ENCODE measurements at places on chromosomes 4 and X.
A peak's percentile ranks its signal among the peaks of the same experiment; 100 is the strongest.

- DNase-seq: peak; percentile 11
These were observed 120.0 kb downstream of the LUZP4 start for GRCh38 chrX:115409551-115409950.

GRCh38 chr4:75612306-75612705 is 18.0 kb downstream of the CDKL2 start:
- no peak for DNase-seq

GRCh38 chrX:49256268-49256995 is 8.1 kb downstream of the FOXP3 start:
- DNase-seq: no peak

- no peak for DNase-seq
These were observed 15.5 kb downstream of the PAGE4 start for GRCh38 chrX:49844611-49845010.

DNA sequence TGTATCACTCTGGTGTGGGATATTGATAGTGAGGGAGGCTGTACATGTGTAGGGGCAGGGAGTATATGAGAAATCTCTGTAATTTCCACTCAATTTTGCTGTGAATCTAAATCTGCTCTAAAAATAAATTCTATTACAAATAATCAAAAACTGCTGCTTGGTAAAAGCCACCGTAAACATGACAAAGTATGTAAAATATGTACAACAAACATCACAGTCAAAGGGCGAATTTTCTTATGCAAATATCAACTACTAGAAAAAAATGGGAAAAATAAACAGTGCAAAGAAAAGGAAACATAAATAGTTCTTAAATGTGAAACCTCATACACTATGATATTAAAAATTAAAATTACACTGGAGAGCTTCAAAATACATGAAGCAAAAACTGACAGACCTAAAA is 105.1 kb upstream of the DCLK2 start:
- DNase-seq: no peak

DNA sequence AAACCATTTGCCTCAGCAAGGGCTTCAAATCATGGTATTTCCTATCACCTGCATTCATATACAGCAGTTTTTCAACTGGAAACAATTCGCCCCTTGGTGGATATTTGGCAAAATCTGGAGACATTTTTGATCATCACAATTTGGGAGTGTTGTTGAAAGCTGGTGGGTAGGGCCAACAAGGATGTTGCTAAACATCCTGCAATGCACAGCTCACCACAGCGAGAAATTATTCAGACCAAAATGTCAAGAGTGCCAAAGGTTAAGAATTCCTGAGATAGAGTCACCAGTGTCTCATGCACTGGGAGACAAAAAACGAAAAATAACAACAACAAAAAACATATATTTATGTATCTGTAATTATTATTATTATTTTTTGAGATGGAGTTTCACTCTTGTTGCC is 435.2 kb upstream of the CTSO start:
- DNase-seq: no peak

DNA sequence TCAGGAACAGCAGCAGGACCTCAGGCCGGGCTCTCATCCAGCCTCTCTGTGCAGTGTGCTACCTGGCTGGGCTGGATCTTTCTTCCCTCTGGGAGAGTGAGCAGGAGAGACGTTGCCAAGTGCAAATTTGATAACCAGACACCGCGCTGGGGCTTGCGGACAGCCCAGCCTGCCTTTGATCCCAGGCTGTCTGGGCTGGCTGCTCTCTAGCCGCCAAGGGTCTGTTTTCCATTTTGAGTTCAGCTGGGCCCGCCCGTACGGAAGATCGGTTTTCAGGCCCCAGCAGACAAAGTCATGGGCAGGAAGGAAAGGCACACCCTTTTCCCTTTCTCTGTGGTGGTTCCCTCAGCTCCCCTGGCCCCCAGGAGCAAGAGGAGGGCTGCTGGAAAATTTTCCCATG is 90.2 kb downstream of the CPZ start:
- no peak for DNase-seq

DNA sequence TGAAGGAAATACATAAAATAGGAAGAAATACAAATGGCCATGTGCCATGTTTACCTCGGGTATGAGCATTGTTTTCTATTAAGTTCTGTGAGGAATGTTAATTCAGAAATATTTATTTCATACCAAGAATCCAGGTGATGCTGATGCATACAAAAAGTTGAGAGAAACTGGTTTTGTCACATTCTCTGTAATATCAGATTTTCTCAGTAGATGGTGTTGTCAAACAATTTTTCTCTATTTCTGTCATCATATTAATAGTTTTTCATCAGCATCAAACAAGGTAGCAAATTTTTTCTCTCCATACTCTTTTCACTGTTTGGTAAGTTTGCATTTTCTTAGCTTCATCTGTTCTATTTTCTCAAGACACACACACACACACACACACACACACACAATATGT is 179.8 kb downstream of the KLHL4 start:
- DNase-seq: no peak

- DNase-seq: no peak
These were observed 10.8 kb upstream of the SFRP2 start for GRCh38 chr4:153799694-153800074.

DNA sequence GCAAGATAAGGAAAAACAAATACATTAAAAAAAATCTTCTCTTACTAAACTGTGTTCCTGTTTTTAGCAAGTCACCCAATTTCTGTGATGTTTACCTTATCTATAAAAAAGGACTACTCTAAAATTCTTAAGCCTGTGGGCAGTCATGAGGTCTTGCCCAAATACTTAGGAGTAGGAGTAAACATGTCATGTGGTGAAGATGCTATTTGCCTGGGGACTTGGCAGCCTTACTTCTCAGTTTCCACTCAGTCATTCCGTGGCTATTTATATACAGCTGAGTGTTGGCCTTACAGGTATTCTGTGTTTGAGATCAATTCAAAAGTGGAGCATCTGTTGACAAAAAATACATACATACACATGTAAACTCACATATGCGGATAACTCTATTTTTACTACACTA is 89.9 kb upstream of the TLR2 start:
- no peak for DNase-seq

GRCh38 chrX:25001808-25002660 is 13.7 kb downstream of the ARX start:
- no peak for DNase-seq

DNA sequence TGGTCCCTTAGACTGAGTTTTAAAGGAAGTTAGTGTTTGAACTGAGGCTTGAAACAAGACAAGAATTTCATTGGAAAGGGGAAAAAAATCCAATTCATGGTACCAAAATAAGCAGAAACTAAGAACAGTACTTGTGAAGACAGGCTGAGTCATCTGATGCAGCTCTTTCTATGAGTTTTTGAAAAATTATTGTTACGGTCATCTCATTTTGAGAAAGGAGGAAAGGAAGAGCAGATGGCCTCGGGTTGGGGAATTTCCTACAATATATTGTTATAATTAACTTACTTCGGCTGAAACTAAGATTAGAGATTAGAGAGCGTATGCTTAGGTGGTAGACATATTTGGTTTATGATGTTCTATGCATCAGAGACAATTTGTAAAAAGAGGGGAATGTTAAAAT is 2164.8 kb upstream of the AGA start:
- DNase-seq: no peak

- DNase-seq: peak; percentile 80
These were observed 67.5 kb upstream of the GPR34 start for GRCh38 chrX:41621222-41621723.

DNA sequence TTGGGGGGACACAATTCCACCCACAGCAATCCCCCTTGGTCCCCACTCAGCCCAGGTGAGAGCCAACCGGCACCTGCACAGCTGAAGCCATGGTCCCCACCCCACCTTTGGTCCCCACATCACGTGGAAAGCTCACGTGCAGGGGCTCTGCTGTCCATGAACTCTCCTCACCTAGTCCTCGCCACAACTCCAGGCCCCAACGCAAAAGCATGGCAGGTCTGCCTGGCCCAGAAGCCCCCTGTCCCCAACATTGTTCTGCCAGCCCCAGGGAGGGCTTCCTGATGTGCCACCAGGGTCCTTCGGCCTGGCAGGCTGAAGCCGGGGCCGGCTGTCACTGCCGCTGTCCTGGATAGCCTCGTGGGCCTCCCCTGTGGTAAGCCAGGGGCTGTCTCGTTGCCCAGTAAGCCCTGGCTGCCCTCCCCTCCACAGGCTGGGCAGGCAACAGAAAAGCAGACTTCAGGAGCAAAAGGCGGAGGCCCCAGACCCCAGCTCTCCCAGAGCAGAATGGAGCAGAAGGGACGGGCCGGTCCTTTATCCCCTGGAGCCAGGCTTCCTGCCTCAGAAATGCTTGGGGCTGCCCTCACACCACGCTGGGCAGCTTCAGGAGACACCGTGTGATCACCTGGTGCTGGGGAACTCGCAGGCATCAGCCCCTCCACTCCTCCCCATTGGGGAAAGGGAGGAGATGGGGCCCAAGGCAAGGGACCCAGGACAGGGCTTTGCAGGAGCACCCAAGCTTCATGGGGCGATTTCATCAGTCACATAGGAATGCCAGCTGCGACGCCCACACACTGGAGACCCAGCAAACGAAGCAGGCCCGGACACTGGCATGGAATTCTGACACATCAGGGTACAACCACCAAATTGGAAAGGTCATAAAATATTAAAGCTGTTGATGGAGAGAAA is 103.7 kb downstream of the ADRA2C start:
- no peak for DNase-seq

- DNase-seq: no peak
These were observed 1304.4 kb upstream of the PCDH7 start for GRCh38 chr4:29415771-29416170.

- DNase-seq: peak; percentile 94
These were observed 81.8 kb downstream of the FRYL start for GRCh38 chr4:48698029-48698971.

- peak; percentile 72 for DNase-seq
These were observed 43.6 kb downstream of the WFS1 start for GRCh38 chr4:6313216-6313615.

DNA sequence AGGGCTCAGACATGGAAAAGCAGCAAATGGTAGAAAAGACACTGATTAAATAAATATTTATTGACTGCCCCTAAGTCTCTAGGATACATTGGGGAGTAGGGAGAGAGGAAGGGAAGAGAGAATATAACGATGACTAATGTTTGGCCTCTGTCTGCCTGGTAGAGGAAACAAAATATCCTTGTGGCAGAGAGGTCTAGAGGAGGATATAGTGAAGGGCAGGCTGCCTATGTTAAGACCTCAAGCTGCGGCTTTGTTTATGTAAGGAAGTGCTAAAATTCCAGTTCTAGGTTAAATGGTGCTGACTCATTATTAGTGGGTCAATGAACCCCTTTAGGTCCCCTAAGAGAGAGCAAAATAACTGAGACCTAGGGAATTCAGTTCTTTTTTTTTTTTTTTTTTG is 427.3 kb upstream of the FTHL17 start:
- DNase-seq: no peak

DNA sequence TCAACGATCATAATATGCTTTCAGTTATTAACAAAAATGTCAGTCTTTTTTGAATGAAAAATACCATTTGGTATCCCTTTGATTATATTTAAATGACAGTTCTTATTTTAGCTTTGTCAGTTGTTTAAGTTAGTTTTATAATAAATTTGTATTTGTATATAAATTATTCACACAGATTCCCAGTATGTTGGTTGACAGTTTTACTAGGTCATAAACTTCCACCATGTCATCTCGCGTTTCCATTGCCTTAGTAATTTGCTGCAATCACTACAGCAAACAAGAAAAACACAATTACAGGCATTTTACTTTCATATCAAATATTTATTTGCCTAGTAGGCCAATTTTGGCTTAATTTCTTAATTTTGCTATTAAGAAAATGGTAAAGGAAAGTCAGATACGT is 109.6 kb upstream of the ANK2 start:
- DNase-seq: no peak

- no peak for DNase-seq
These were observed 90.2 kb downstream of the TAB3 start for GRCh38 chrX:30798810-30799209.

DNA sequence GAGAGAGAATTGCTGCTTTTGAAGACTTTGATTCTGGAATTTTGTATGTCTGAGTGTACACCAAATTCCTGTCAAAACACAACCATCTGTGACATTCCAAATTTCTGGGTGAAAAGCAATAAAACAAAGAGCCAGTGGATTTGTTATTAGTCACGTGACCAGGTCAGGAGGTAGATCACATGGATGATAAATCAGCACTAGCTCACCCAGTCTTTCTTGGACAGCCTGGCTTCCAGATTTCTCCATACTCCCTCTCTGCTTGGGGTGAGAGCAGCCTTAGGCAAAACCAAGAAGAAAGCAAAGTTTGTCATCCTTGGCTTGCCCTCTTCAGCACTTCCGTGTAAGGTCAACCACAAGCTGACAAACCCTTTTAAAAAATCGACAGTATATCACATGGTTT is 194.2 kb downstream of the CLCN4 start:
- DNase-seq: peak; percentile 36

- peak; percentile 97 for DNase-seq
These were observed at the start of gene GPR78 for GRCh38 chr4:8580321-8581093. GPR78 (plus strand) TSS chr4:8580392; CDS start chr4:8580983, 591 bp downstream.

DNA sequence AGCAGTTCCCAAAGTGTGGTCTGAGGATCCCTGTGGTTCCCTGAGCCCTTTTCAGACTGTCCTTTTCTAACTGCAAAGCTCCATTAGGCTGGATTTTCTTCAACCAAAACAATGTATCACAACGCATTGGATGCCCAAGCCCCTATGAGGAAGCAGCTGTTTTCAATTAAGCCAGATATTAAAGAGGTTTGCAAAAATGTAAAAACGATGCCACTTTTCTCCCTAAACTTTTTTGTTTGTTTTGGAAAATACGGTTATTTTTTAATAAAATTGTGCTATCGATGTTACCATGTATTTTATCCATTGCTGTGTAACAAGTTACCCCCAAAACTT is 170.4 kb upstream of the BCOR start:
- no peak for DNase-seq

GRCh38 chrX:136572030-136572429 is 40.0 kb downstream of the VGLL1 start:
- peak; percentile 26 for DNase-seq

DNA sequence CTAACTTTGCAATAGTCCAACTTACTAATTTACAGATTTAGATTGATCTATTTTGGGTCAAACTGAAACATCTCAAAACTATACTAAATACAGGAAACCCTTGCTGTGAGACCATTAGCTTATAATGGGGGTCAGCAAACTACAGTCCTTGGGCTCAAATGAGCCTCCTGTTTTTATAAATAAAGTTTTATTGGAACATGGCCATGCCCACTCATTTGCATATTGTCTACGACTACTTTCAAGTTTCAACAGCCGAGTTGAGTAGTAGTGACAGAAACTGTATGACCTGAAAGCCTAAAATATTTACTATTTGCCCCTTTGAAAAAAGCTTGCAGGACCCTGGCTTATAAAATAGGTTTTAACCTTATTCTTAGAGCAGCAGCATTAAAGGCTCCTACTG is 92.4 kb downstream of the C4orf51 start:
- no peak for DNase-seq

- DNase-seq: no peak
These were observed 120.1 kb upstream of the MED14 start for GRCh38 chrX:40855411-40855810.

- peak; percentile 34 for DNase-seq
These were observed 266.6 kb upstream of the TAPT1 start for GRCh38 chr4:16492872-16493271.

GRCh38 chr4:93066749-93067148 is 761.8 kb upstream of the ATOH1 start:
- no peak for DNase-seq

GRCh38 chrX:106611317-106611678 is 480 bp upstream of the RADX start:
- no peak for DNase-seq
